Smooth muscle cell of the pulmonary artery (primary cell): ENCODE measurements at places on chromosomes 16 and 17. TPM values are rescaled to one million over a fixed set of nuclear protein-coding genes. Genes with fewer than 3 reads are reported as not detected.

ELOB gene
- 186 and 207 TPM in 2 replicates for total RNA-seq

TBC1D3K gene
- 0.07 TPM in 1 of 2 replicates, not detected in the other for total RNA-seq

SLFN11 gene
- total RNA-seq, result 46.2 and 113 TPM in 2 replicates

TMIGD1 gene
- not detected in 2 replicates for total RNA-seq

ABCA8 gene
- total RNA-seq, result 60.6 and 198 TPM in 2 replicates
